Activated T-helper 1 cell treated with anti-CD3 and anti-CD28 coated beads, Interleukin-12 subunit alpha, Interleukin-12 subunit beta, Interleukin-2, Interleukin-4 antibody, amounts not matched to agents 30 ng/mL and 10 ng/mL and 1 ng/mL, durations not matched to agents 14 hours and 24 hours and 36 hours (primary cell): ENCODE measurements at places on chromosomes 2 and 18. TPM values are rescaled to one million over a fixed set of nuclear protein-coding genes. Genes with fewer than 3 reads are reported as not detected.

The KYNU gene
- not detected in 2 replicates for total RNA-seq

The ATP6V1C2 gene
- total RNA-seq = 0.05 and 0.24 TPM in 2 replicates

The FIGN gene
- not detected in 2 replicates for total RNA-seq

The LRP1B gene
- not detected in 2 replicates for total RNA-seq

The TMEM17 gene
- 0.15 and 0.23 TPM in 2 replicates for total RNA-seq

The SIX2 gene
- total RNA-seq = not detected in 2 replicates

The FLACC1 gene
- 0.23 and 1.1 TPM in 2 replicates for total RNA-seq

The ACADL gene
- total RNA-seq = not detected in 2 replicates

The NPAS2 gene
- total RNA-seq = 6.5 and 7.5 TPM in 2 replicates

The MTCL1 gene
- total RNA-seq = 0.20 and 0.80 TPM in 2 replicates

The ATIC gene
- 287 and 299 TPM in 2 replicates for total RNA-seq

The C2orf78 gene
- total RNA-seq = not detected in 2 replicates

The FEV gene
- not detected in 2 replicates for total RNA-seq

The ABHD3 gene
- 29.2 and 36.0 TPM in 2 replicates for total RNA-seq

The RAB12 gene
- 18.9 and 19.2 TPM in 2 replicates for total RNA-seq

The C2orf92 gene
- total RNA-seq = 16.1 and 17.2 TPM in 2 replicates

The RRM2 gene
- total RNA-seq = 328 and 351 TPM in 2 replicates

The SLC11A1 gene
- total RNA-seq = 0.05 and 0.27 TPM in 2 replicates

The CNGA3 gene
- not detected in 2 replicates for total RNA-seq

The RAMP1 gene
- 19.4 and 21.1 TPM in 2 replicates for total RNA-seq

The ODC1 gene
- total RNA-seq = 235 and 247 TPM in 2 replicates

The CACNB4 gene
- total RNA-seq = 0.39 and 0.83 TPM in 2 replicates

The FANCL gene
- total RNA-seq = 21.4 and 22.9 TPM in 2 replicates

The CLEC4F gene
- total RNA-seq = 0.10 TPM in 1 of 2 replicates, not detected in the other

The STAT4 gene
- 57.4 and 62.1 TPM in 2 replicates for total RNA-seq

The GPR39 gene
- not detected in 2 replicates for total RNA-seq

The POTEE gene
- 0.67 and 1.1 TPM in 2 replicates for total RNA-seq

The LIPG gene
- total RNA-seq = 0.29 and 0.88 TPM in 2 replicates

The AMER3 gene
- total RNA-seq = not detected in 2 replicates

The ABCB11 gene
- 0.02 TPM in 1 of 2 replicates, not detected in the other for total RNA-seq

The COL4A3 gene
- total RNA-seq = not detected in 2 replicates

The CHST9 gene
- not detected in 2 replicates for total RNA-seq

The NOL4 gene
- not detected in 2 replicates for total RNA-seq

The VIL1 gene
- total RNA-seq = not detected in 2 replicates

The LAMA1 gene
- not detected in 2 replicates for total RNA-seq

The RBM44 gene
- total RNA-seq = 0.49 and 1.1 TPM in 2 replicates

The MYL1 gene
- total RNA-seq = not detected in 2 replicates

The GKN2 gene
- total RNA-seq = not detected in 2 replicates

The SFXN5 gene
- 9.5 and 12.0 TPM in 2 replicates for total RNA-seq

The COBLL1 gene
- total RNA-seq = not detected in 2 replicates

The HNMT gene
- not detected in 2 replicates for total RNA-seq

The TNFRSF11A gene
- 22.9 and 27.1 TPM in 2 replicates for total RNA-seq

The LOXHD1 gene
- total RNA-seq = not detected in 2 replicates

The TTN gene
- 1.7 TPM in 2 replicates for total RNA-seq

The TEKT4 gene
- total RNA-seq = 0.27 and 0.29 TPM in 2 replicates

The OXER1 gene
- total RNA-seq = 0.12 and 0.21 TPM in 2 replicates

The DBI gene
- total RNA-seq = 142 and 146 TPM in 2 replicates

The ANKZF1 gene
- 112 and 117 TPM in 2 replicates for total RNA-seq

The ATP6V1B1 gene
- not detected in 2 replicates for total RNA-seq

The LRP2 gene
- total RNA-seq = 0.05 and 0.17 TPM in 2 replicates

The PROKR1 gene
- not detected in 2 replicates for total RNA-seq
